ENCODE measurements at places on chromosomes 6 and 20.

DNA sequence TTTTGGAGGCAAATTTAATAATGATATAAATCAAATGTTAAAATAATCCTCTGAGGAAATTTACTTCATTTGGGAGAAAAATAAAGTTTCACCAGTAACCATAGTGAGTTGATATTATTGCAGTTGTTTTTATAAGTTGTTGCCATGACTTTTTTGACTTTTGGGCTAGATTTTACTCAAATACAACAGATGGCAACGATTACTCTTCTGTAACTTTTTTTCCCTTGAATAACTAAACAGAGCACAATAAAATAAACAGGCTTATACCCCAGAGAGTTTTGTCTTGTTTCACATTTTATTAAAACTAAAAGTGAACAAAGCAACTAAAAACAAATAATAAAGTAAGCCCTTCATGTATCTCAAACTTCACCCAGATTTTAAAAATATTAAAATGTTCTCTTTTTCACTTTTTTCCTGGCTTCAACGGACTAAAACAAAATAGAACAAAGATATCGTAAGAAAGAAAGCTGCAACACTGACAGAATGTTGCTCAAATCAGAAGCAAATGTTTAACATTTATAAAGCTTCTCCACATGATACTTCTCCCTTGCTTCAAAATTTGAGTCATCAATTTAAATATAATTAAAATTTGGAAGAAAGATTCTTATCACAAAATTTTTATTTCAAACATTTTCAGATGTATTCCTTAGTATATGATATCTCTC lies 42.5 kb upstream of the BMP5 start:
- no peak for DNase-seq

DNA sequence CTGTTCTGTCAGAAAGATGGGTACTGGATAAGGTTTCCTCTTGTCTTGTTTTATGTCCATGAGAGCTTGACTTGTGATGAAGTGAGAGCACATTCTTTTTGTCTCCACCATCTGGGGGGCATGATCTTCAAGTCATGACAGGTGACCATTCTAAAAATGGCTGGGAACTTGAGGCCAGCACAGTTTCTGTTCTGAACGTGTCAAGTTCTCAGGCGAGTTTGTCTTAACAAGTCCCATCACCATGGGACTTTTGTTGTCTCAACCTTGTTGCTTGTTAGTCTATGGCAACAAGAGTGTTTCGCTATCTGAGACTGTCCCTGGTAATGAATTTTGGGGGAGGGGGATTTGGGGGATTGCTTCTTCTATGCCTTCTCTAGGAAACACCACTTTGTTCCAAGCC lies 25.6 kb upstream of the ENPP4 start:
- DNase-seq: no peak

DNA sequence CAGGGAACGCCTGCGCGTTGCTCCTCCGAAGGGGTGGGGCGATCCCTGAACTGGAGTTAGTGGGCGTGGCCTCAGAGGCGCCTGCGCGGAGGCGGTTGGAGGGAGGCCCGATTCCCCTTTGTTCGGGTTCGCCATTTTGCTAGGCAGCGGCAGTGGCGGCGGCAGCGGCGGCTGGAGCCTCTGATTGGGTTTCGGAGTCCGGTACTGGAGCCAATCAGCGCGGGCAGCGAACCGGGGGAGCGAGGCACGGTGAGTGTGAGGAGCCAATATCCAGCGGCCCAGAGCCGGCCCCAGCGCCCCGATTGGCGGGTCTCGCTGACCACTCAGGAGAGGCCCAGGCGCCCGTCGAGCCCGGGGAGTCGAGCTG lies at the start of gene NFYA:
NFYA (plus strand) TSS at position 139 of the 367 bp plus-strand sequence. CDS start 6,116 bp downstream, outside the sequence.
- no peak for DNase-seq

DNA sequence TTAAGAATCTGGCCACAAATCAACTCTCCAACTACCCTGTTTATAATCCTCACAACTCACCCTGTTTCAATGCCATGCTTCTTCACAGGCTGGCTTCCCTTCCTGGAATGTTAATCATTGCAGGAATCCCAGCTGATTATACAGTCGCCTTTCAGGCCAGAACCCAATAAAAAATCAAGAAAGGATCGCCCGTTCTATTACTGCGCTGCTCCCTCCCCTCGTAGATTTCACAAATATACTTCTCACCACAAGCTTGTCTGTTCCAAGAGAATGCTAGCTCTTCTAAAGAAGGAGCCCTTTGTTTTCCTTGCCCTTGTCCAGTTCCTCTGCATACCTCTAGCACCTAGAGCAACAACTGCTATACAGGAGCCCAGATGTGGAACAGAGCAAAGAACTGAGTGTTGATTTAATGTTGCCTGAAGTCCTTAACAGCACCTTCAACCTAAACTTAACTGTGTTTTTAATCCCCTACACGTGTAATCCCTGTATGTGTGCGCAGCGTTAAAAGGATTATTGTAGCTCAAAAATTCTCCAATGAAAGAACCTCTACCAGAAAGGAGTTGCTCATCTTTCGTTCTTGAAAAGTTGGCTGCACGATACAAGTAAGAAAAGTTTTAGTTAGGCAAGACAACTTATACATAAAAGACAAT lies 988 bp downstream of the ECHDC1 start:
- no peak for DNase-seq

DNA sequence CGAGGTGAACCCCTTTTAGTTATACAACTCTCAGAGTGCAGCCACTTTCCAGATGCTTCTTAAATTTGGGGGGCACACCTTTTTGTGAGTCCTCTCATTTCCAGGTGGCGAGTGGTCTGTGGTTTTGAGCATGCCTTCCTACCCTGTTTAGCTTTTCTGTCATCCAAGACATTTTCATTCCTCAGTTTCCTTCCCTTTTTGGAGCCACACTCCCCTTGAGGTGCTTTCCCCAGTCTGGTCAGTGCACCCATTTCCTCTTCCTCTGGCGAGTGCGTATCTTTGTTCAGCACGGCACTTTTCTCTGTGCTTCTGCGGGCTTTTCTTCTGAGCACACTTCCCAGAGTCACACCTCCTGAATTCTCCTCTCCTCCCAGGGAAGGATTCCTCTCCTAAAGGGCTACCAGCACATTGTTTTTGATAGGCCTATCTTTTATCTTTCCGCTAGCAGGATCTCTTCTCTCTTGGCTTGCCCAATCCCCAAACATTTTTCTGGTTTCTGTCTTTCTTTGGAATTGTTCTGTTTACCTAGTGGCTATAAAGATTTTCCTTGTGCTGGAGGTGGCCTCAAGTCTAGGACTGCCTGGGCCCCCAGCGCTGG lies 1.4 kb downstream of the PHF20 start:
- no peak for DNase-seq

DNA sequence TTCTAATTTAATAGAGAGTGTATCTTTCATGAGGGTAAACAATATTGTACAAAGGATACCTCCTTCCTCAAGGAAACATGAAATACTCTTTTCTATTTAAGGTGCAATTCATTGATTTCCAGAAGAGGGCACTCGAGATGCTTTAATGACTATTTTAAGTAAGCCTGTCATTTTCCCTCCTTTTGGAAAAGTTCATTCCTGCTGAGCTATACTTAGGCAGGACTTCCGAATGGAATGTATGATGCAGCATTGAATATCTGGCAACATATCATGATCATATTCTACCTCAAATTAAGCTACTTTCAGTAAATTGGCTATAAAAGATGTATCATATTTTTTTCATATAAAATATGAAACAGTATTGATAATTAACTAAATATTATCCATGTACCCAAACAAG lies 5.0 kb downstream of the DST start:
- DNase-seq: peak; percentile 13

GRCh38 chr6:110338820-110339470 lies 19.2 kb downstream of the METTL24 start:
- no peak for DNase-seq
